ENCODE measurements at places on chromosomes 4 and X. TPM values are rescaled to one million over a fixed set of nuclear protein-coding genes. Genes with fewer than 3 reads are reported as not detected.
A peak's percentile ranks its signal among the peaks of the same experiment; 100 is the strongest.

GRCh38 chr4:113732-114131 is 10.6 kb upstream of the ZNF718 start:
- DNase-seq = no peak

The WNK3 gene
- total RNA-seq = 0.73 TPM

DNA sequence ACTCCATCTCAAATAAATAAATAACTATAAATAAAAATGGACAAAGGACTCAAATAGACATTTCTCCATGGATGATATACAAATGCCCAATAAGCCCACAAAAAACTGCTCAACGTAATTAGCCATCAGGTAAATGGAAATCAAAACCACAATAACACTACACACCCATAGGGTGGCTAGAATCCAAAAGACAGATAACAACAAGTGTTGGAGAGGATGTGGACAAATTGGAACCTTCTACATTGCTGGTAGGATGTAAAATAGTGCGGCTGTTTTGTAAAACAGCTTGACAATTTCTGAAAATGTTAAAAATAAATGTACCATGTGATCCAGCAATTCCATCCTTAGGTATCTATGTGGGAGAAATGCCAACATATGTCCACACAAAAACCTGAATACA is 52.1 kb downstream of the ZNF157 start:
- no peak for DNase-seq

GRCh38 chrX:140432346-140433175 is 72.3 kb downstream of the SOX3 start:
- peak; percentile 39 for DNase-seq

DNA sequence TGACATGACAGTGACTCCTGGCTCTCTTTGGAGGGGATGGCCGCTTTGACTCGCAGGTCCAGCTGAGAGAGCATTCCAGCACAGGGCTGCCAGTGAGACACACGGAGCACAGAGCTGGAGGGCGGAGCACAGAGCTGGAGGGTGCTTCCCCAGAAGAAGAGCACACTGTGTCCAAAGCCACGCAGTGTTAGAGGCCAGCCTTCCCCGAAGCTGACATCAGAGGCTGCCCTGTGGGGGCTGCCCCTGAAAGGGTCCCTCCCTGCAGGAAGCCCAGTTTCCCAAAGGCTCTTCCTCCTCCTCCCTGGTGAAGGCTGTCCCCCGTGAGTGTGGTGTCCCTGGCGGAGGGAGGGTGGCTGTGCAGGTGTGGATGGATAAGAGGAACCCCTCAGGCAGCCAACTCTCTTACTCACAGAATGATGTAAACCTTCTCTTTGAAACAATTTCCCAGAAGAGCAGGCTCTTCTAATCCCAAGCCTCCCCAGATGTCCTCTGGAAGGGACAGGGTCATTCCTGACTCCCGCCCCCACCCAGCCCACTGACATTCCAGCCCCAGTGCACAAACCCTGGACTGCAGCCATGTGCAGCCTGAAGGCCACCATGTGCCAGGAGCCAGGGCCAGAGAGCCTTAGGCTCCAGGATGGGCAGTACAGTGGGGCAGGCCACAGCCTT is 53.4 kb downstream of the PSAPL1 start:
- DNase-seq = peak; percentile 52

DNA sequence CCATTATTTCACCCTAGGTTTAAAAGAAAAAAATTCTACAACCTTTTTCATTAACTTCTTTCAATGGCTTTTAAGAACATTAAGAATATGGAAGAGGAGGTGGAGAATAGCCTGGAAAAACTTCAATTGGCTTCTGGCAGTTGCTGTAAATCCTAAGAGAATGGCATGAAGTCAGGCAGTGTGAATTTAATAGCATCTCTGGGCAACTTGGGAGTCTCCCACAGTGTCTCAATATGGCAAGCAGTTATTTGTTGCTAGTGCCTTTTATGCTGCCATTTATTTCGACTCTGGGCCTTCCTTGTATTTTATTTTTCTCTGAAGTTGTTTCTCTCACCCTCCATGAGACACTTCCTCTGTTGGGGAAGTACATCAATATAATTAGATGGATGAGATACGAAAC is 322.1 kb downstream of the CBLL2 start:
- DNase-seq = no peak

- DNase-seq = no peak
Measured at GRCh38 chr4:63171341-63171740, 1237.9 kb downstream of the TECRL start.

The ZDHHC15 gene
- 3.1 TPM for total RNA-seq

The F8 gene
- 53.7 TPM for total RNA-seq

- no peak for DNase-seq
Measured at GRCh38 chrX:23598575-23598974, 68.7 kb upstream of the PRDX4 start.

GRCh38 chrX:84865113-84865512 is 138.6 kb upstream of the APOOL start:
- DNase-seq = no peak

- DNase-seq = no peak
Measured at GRCh38 chr4:67084783-67085182, 460.5 kb downstream of the CENPC start.

All from Right ventricle myocardium inferior (tissue), 1 donor.